ENCODE measurements at places on chromosomes 3 and 15.

GRCh38 chr3:18775501-18775900 lies 350.4 kb upstream of the SATB1 start:
- DNase-seq, result no peak

- DNase-seq, result peak; percentile 63
Measured at GRCh38 chr3:46909535-46910161, 32.1 kb downstream of the PTH1R start.

DNA sequence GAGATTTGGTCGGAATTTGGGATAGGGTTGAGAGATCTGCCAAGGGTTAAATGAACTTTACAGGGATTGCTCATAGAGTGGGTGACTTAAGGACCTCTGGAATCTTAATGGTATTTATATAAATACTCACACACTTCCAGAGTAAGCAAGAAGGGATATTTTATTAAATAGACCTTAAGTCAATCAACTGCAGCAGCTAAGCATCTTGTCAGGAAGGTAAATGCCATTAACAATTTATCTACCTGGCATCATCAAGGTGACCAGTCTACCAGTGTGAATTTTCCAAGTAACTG lies 123.9 kb downstream of the FEZF2 start:
- no peak for DNase-seq

DNA sequence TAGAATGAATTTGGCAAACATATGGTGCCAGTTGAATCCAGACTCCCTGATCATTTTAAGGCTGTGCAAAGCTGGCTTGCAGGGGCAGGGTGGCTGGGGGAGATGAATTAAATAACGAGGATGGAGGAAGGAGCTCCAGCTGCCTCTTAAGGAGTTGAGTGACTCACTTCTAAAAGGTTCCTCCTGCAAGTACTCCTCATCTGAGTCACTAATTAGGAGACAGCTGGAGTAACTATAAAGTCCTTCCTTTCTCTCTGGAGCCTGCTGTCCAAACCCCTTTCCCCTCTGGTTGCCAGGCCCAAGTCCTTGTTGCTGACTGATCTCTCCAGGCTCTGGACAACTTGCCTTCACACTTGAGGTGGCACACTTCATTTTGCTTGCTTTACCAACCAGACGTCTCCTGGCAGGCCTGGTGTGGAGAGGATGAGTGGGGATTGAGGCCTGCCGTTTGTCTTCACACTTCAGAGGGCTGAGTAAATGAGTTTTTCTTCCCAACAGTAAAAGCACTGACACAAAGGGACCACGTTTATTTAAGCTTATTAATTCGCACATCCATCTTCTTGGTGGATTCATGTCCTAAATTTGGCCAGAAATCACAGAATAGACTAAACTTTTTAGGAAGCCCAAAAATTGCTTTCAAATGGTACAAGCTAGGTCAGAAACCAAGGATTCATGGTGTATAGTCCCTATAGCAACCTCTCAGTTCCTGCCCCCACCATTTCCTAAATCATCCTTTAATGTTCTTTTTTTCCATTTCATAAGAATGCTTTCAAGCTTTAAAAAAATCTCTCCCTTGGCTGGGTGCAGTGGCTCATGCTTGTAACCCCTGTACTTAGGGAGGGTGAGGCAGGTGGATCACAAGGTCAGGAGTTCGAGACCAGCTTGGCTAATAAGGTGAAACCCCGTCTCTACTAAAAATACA lies 90.5 kb upstream of the MYRIP start:
- no peak for DNase-seq

All from T follicular helper cell (primary cell).